NCI-H1436 (cell line): ENCODE measurements at places on chromosomes 4 and X.

- no peak for DNase-seq
Measured at GRCh38 chr4:178612733-178613132, 1170.5 kb upstream of the AGA start.

- no peak for DNase-seq
Measured at GRCh38 chr4:101973361-101973760, 182.8 kb downstream of the BANK1 start.

DNA sequence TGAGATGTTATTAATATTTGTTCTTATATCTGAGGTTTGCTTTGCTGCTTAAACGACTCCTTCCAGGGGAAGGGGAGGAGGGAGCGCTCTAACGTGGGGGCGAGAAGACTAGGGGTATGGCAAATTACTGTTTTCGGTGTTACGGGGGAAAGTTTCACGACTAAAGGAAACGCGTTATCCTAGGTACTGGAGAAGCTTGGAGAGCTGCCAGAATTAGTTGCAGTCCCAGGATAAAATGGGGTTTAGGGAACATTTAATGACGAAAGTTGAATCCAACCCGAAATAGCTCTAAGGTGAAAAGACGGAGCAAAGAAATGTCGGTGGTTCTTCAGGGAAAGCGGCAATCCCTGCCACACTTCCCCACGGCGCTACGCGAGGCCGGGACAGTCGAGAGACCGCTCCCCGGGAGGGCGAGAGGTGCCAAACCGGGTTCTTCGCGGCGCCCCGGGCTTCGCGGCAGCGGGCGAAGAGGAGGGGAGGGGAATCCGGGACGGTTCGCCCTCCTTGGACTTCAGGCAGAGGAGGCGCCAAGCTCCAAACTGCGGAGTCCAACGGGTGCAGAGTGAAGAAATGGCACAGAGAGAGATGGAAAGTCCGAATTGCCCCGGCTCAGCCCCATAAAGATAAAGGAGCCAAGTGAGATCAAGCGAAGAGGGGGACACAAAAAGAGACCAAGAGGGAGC is 724 bp downstream of the THOC2 start:
- DNase-seq, result no peak

DNA sequence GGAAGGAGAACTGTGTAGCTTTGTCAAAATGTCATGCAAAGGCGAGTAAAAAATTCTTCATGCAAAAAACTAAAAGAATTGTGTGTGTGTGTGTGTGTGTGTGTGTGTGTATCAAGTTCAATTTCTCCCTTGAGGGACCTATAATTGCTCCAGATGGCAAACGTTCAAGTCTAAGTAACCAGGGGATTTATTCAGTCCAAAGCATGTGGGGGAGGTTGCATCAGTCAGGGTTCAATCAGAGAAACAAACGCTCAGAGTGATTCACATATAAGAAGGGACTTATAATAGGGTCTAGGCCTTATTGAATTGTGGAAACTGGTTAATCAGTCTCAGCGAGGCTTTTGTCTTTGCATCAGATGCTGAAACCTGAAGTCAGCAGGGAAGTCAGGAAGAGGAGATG is 5.0 kb downstream of the DCAF8L1 start:
- no peak for DNase-seq

- no peak for DNase-seq
Measured at GRCh38 chrX:79601341-79602131, 234.4 kb upstream of the ITM2A start.

DNA sequence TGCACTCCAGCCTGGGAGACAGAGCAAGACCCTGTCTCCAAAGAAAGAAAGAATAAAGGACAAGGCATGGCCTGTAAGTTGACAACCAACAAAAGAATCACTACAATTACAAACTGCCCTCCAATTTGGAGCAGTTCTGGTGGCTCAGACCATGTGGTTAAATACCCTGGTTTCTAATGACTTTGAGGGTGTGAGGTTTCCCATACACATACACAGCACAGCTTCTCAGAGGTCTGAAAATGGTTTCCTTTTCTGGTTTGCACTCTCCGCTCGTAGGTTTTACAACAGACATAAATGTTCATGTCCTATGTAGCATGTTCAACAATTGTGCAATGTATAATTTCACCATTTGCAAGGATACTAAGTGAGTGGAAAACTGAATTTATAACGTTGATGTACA is 34.2 kb upstream of the MXRA5 start:
- DNase-seq, result no peak

- DNase-seq, result no peak
Measured at GRCh38 chrX:12563121-12563520, 228.1 kb upstream of the PRPS2 start.

DNA sequence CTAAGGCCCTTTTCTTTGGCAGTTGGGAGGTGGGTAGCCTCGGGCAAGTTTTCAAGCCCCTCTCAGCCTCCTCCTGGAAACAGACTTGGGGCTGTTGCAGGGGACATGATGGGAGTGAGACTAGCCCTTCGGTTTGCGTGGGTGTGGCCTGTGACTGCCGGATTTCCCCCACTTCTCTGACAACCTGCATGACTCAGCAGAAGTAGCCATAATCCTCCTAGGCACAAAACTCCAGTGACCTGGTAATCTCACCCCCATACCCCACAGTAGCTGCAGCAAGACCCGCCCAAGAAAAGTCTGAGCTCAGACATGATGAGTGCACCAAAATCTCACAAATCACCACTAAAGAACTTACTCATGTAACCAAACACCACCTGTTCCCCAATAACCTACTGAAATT is 433.7 kb upstream of the AMOT start:
- DNase-seq, result no peak

- no peak for DNase-seq
Measured at GRCh38 chr4:114043116-114043515, 63.7 kb upstream of the ARSJ start.

DNA sequence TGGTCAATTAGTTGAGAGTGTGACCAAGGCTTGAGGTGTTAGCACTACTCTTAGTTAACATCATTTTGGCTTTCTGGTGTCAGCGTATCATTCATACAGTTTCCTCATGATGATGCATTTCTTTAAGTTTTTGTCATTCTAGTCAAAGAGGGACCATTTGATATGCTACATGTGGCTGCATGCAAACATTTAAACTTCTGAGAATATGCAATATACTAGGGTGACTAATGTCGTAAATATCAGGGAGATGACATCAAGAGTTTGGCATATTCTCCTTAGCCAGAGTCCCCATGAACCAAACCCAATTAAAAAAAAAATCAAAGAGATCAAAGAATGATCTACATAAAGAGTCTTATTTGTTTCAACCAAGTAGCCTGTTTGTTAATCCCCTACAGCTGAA is 537.4 kb upstream of the PCDH7 start:
- DNase-seq, result no peak

- no peak for DNase-seq
Measured at GRCh38 chrX:12410523-12410922, 272.2 kb downstream of the FRMPD4 start.

DNA sequence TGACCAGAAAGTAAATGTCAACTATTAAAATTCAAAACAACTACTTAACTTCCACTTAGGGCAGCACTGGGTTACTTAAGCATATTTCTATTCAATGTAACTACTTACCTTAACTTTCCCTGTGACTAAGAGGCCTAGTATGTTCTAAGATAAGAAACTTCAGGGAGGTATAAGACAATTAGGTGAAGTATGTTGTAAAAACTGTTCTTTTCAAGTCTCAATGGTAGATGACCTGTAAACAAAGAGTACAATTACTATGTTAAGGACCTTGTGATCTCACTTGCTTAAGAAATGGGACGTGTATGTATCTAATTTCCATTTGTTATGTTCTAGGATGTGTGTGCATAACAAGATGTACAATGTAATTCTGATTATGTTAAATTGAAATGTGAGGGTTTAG is 960.5 kb downstream of the CCSER1 start:
- no peak for DNase-seq

GRCh38 chr4:100882661-100883060 is 364.8 kb upstream of the EMCN start:
- DNase-seq, result no peak

DNA sequence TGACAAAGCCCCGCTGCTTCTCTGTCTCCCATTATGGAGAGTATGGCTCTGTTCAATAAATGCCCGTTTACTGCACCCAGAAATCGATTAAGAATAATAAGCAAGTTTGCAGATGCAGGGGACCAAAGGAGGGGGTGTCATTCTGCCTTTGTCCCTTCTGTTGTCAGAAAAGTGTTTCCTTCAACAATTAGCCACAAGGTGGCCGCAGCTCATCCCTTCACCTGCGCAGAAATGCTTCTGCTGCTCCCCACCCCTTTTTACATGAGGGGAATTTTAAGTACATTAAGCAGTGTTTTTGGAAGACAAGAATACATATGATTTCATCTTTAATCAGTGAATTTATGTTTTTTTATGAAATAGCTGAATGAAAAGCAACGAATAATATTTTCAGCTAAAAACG is 175.6 kb upstream of the ARX start:
- no peak for DNase-seq

GRCh38 chr4:52643785-52644244 is 15.3 kb downstream of the USP46 start:
- DNase-seq, result no peak

DNA sequence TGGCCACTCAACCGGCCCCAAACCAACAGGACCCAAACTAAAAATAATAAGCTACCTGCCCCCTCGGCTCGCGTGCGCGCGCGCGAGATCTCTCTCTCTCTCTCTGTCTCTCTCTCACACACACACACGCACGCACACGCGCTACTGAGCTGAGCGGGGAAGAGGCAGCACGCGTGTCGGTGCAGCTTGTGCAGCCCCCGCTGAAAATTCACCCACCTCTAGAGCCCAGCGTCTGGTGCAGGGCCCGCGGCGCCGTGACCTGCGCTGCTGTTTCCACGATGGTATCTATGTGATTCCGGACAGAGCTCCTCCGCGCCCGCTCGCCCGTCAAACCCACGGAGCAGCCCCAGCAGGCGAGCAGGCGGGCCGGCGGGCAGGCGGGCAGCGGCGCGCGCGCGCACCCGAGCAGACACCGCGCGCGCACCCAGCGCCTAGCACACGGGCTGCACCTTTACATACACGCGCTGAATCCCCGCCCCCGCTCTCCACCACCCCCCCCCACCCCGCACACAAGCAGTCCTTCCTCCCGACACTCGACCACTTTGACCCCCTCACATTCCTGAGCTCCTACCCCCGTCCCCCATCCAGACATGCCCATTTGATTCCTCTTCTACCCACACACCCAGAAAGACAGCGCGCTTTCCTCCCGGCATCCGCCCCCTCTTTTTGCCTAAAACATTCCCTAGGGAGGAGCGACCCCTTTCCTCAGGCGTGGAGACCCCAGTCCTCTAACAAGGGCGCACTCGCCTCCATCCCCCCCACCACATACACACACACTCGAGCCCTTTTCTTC is 1.0 kb downstream of the SLITRK4 start:
- DNase-seq, result no peak

GRCh38 chr4:95264843-95265242 is 283.9 kb downstream of the UNC5C start:
- DNase-seq, result no peak

DNA sequence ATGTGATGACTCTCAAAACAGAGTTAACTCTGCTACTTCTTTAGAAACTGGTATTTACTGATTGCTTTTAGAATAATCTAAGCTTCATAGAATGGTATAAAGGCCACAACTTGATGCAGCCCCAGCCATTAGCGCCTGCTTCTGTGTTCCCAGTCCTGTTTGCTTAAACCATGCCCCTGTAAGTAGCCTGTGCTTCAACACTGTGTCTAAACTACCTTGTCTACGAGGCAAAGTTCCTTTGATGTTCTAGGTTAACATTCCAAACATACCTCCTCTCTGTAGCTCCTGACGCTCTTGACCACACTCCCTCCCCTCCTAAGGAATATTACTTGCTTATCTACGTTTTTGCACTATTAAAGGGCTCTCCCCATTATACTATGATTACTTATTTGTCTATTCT is 352.5 kb upstream of the ADGRL3 start:
- no peak for DNase-seq

- DNase-seq, result no peak
Measured at GRCh38 chr4:88628746-88629145, 36.5 kb downstream of the HERC3 start.

DNA sequence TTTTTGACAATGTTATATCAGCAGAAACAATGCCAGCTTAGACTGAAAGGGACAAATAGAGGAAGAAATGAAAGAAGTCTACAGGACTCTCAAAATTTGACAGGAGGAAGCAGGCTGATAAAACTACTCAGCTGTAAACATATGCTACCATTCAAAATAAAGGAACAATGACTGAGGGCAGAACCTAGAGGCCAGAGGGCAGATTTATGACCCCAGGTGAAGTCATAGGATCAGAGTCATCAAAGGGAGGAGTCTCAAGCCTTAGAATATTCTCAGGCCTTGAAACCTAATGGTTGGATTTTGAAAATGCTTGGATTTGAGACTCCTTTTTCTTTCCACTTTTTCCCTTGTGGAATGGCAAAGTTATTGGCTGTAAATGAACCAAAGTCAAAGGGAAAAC is 17.0 kb upstream of the SYTL5 start:
- DNase-seq, result no peak

- no peak for DNase-seq
Measured at GRCh38 chrX:83185887-83186286, 322.2 kb upstream of the POU3F4 start.

DNA sequence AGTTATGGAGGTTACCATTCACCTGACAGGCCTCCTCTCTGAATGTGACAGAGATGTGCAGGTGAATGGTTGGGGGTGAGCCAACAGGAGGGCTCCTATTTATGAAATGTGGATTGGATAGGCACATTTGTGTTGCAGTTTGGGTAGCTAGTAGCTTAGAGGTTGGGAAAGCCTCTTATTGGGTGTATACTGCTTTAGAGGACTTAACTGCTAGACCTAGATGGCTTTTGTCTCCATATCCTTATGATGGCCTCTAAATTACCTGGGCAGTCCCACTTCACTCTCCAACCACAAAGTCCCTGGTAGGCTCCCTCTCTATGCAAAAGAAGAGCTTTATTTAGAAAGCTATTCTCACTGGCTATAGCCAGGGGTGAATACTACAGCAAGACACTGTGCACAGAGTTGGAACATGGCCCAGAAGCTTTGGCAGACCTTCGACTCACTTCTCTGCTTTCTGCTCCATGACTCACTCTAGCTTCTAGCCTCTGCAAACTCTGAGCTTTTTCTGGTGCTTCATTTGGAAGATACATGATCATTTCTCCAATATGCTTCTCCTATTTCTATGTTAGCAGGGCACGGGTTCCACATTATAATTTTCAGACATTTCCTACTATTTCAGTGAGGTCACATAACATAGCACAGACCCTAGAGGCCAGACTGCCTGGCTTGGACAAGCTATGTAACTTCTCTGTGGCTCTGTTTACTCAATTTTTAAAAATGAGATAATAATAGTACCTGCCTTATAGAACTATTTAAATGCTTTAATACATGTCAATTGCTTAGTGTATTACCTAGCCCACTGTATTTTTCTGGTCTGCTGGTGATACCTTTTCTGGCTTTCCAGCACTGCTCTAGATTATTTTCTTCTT is 6.0 kb upstream of the VGLL1 start:
- DNase-seq, result no peak
